Mammary microvascular endothelial cell (primary cell): ENCODE measurements at places on chromosomes 12 and 14. TPM values are rescaled to one million over a fixed set of nuclear protein-coding genes. Genes with fewer than 3 reads are reported as not detected.

TAC3 gene
- total RNA-seq, result not detected in 2 replicates

LDHB gene
- total RNA-seq, result 458 and 465 TPM in 2 replicates

CCDC196 gene
- total RNA-seq, result not detected in 2 replicates

DPPA3 gene
- total RNA-seq, result not detected in 2 replicates

KSR2 gene
- total RNA-seq, result 0.47 and 0.59 TPM in 2 replicates

SPX gene
- total RNA-seq, result not detected in 2 replicates

NEK9 gene
- 16.7 and 20.7 TPM in 2 replicates for total RNA-seq

NTS gene
- not detected in 2 replicates for total RNA-seq

RASAL1 gene
- not detected in 2 replicates for total RNA-seq

CALCOCO1 gene
- total RNA-seq, result 32.6 and 45.5 TPM in 2 replicates

TTC6 gene
- not detected in 2 replicates for total RNA-seq

BATF gene
- total RNA-seq, result 0.69 and 1.3 TPM in 2 replicates

RNF31 gene
- total RNA-seq, result 41.4 and 59.8 TPM in 2 replicates

MYH6 gene
- total RNA-seq, result 0.05 TPM in 1 of 2 replicates, not detected in the other
